ENCODE measurements at places on chromosomes 11 and 22. TPM values are rescaled to one million over a fixed set of nuclear protein-coding genes. Genes with fewer than 3 reads are reported as not detected.

OR6A2 gene
- total RNA-seq = not detected

TSPAN18 gene
- 21.3 TPM for total RNA-seq

AGBL2 gene
- not detected for total RNA-seq

HEPHL1 gene
- not detected for total RNA-seq

F2 gene
- total RNA-seq = 2.6 TPM

E2F8 gene
- 0.96 TPM for total RNA-seq

CYTH4 gene
- 130 TPM for total RNA-seq

TSSK2 gene
- not detected for total RNA-seq

RPS19BP1 gene
- 218 TPM for total RNA-seq

GTSE1 gene
- not detected for total RNA-seq

UPB1 gene
- total RNA-seq = not detected

SLC17A6 gene
- not detected for total RNA-seq

LDHAL6A gene
- total RNA-seq = not detected

PIK3IP1 gene
- total RNA-seq = 16.4 TPM

GAB4 gene
- total RNA-seq = not detected
